Activated T-helper 1 cell treated with Interleukin-2 at 50 U/mL for 16 hours (primary cell): ENCODE measurements at places on chromosomes 12 and 14.

DNA sequence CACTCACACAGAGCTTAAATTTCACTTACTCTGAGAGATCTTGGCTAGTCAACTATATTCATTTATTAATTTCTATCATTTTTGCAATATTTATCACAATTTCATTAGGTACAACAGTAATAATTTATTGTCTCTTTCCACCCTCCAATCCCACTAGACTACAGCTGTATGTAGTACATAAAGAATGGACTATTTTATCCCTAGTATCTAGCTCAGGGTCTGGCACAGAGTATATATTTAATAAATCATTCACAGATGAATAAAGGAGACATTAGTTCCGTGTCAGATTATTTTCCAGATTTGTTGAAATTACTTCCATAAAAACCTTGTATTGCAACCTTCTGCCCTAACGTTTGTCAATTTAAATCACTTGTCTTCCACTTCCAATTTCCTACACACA, 1781.1 kb upstream of the SEL1L start:
- DNase-seq = no peak

GRCh38 chr12:85558684-85559083, 277.5 kb downstream of the RASSF9 start:
- DNase-seq = no peak

- no peak for DNase-seq
Measured at GRCh38 chr12:124493809-124494750, 73.3 kb downstream of the NCOR2 start.

GRCh38 chr14:106228541-106229158, 702.3 kb downstream of the TMEM121 start:
- no peak for DNase-seq

DNA sequence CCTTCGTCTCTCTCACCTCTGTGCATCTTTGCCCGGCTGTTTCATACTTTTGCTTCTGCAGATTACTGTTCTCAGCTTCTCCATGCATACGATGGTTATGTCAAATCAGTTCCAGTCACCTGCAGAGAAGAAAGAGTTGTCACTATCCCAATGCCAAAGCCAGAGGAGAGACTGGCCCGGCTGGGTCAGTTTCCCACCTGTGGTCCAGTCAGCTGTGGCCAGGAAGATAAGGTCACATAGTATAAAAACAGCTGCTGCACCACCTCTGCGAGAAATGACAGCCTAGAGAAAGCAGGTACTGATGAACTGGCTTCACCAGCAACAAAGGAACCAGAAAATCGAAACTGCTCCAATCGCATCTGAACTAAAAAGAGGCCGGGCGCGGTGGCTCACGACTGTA, 6.4 kb upstream of the P2RX4 start:
- no peak for DNase-seq

GRCh38 chr14:43778570-43778936, 728.5 kb downstream of the FSCB start:
- DNase-seq = no peak

DNA sequence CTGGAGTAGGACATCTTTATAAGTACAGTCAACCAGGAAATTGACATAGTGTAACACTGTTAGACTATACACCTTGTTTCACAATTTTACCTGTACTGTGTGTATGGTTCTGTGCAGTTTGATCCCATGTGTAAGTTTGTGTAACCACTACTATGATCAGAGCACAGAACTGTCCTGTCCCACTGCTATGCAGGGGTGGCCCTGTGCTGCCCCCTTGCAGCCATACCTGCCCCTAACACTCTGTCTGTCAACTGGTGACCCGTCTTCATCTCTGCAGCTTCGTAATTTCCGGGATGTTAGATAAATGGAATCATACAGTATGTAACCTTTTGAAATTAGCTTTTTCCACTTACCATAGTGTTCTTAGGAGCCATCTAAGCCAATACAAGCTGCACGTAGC, 58.7 kb upstream of the RD3L start:
- no peak for DNase-seq

DNA sequence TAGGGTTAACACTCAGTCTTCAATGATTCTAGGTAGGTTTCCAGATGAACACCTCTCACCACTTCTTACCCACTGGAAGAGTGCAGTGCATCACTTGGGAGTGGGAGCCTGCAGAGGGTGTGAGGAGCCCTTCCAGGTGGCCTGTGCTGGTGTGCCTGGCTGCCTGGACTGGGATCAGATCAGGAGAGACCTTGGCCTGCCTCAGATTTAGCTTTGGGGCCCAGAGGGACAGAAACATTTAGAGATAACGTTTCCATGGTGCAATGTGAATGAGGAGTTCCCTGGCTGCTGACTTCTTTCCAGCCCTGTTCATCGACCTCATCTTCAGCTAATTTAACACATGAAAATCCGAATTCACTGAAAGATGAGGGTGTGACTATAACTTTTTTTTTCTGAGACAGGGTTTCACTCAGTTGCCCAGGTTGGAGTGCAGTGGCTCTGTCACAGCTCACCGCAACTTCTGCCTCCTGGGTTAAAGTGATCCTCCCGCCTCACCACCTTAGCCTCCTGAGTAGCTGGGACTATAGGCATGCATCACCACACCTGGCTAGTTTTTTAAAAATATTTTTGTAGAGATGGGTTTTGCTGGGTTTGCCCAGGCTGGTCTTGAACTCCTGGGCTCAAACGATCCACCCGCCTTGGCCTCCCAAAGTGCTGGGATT, 53.6 kb downstream of the SUSD6 start:
- DNase-seq = no peak

- no peak for DNase-seq
Measured at GRCh38 chr12:92336641-92337040, 191.0 kb upstream of the BTG1 start.

- DNase-seq = no peak
Measured at GRCh38 chr12:1630133-1630826, 1.2 kb downstream of the WNT5B start.

DNA sequence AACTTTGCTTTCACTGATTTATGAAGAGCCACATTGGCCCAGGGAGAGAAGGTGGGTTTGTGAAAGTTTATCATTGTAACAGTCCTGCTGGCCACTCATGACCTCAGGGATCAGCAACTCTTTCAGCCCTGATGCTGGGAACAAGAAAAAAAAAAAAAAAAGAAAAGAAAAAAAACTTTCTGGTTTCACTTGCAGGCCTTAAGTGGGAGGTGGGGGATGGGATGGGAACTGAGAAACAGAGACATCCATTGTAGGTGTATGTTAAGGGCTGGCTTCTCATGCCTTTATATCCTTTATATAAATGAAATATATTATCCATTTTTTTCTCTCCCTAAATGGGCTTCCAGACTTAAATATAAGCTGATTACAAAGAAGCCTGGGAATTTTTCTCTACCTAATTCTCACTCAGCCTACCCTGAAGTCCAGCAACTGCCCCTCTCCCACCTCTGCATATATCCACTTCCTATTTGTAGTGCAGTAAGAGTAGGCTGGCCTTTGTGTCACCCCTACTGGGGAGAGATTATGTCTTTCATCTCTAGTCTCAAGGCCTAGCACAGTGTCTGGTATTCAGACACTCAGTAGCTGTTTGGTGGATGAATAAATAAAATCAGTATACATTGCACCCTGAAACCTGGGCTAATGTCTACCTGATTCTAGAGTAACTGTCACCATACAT, 187.1 kb downstream of the KICS2 start:
- no peak for DNase-seq

- DNase-seq = no peak
Measured at GRCh38 chr12:111444314-111444924, 38.7 kb downstream of the SH2B3 start.

GRCh38 chr14:94047581-94047980, 21.4 kb downstream of the OTUB2 start:
- DNase-seq = no peak

DNA sequence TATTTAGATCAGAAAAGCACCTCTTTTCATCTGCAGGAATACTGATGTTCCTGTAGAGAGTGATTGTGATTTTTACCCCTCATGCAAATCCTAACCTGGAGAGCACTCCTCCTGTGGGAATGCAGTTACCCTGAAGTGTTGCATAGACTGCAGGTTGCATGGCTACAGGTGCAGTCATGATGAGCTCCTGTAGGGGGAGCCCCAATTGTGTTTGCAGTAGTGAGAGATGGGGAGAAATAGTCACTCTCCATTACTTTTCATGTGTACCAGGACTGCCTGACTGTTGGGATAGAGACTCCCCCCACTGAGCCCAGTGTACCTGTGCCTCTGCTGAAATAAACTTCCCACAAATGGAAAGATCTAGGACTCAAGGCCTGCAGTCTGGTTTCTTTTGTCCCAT, 1086.5 kb downstream of the SLC6A15 start:
- DNase-seq = no peak

DNA sequence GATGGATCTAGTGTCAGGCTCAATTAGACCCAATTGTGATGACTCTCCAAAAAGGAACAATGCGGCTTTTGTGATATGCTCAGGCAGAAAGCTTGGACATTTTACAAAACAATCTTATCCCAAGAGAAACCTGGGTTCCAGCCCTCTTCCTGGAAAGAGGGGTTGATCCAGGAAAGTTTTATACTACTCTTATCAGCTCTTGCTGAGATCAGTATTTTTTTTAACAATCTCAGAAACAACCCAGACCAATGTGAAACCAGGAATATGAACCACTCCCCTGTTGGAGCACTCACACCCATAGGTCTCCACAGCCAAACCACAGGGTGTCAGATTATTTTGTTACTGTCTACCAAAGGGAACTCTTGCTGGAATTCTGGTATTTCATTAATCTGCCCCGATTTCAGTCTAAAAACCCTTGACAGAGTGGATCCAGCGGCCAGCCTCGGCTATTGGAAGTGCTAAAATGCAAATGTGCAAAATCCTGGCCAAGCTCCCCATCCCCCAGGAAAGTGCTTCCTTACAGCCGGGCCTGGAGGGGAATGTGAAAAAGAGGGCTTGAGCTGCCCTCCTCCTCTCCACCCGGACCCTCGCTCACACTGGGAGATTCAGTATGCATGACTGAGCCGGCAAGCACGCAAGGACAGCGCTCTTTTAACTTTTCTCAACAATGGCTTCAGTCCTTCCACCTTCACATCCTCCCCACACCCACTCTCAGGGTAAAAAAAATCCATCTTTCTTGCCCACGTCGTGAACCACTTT, 4.0 kb downstream of the FBXL14 start:
- no peak for DNase-seq

DNA sequence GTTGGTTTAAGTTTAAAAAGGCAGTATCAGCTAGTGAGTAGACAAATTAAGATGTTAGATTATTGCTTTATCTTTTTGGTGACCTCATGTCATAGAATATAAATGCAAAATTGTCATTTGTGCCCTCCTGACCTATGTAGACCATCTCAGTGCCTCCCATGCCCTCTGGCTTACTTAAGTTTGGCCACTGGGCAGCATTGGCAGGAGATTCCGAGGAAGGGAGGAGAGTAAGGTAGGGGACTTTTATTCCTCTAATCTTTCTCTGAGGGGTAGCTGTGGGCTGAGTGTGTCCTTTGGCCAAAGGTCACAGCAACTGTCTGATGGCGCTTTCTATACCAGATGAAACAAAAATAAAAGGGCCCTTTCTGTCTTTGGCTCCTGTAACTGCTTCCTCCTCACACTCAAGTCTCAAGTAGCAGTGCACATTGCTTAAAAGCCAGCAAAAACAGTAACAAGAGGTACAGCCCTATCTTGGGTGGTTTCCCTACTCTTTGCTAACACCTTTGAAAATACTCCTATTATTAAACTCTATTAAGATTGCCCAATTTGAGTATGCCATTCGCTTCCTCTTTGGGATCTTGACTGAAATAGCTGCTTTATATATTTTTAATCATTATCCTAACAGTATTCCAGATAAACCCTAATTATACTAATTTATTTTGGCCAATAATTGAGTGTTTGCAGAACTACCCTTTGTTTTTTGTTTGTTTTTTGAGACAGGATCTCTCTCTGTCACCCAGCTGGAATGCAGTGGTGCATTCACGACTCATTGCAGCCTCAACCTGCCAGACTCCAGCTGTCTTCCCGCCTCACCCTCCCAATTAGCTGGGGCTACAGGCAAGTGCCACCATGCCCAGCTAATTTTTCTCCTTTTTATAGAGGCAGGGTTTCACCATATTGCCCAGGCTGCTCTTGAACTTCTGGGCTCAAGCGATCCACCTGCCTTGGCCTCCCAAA, 56.5 kb upstream of the KCNH3 start:
- DNase-seq = no peak

DNA sequence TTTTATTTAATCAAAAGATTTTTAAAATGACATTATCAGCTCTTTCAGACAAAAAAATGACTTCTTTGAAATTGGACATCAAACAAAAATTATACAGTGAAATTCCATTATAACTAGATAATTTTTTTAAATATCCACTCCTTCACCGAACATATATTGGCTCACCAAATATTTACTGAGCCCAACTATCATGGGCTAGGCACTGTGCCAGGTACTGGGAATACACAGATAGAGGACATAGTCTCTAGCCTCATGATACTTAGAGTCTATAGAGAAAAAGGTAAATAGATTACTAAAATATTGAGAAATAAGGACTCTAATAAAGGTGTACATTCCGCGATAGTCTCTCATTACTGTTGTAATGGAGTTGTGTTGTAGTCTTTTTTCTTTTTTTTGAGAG, 219.9 kb downstream of the SEC23A start:
- no peak for DNase-seq

- DNase-seq = no peak
Measured at GRCh38 chr12:114764510-114764909, 80.5 kb upstream of the TBX3 start.

GRCh38 chr12:106436164-106436563, 78.6 kb downstream of the POLR3B start:
- DNase-seq = no peak

- DNase-seq = no peak
Measured at GRCh38 chr14:95296966-95297365, 22.7 kb downstream of the CLMN start.

GRCh38 chr12:84355561-84355960, 557.0 kb downstream of the SLC6A15 start:
- no peak for DNase-seq

GRCh38 chr14:37413050-37413449, 182.0 kb downstream of the FOXA1 start:
- no peak for DNase-seq

GRCh38 chr12:97572220-97572619, 109.6 kb downstream of the RMST start:
- DNase-seq = no peak

- DNase-seq = no peak
Measured at GRCh38 chr12:113474635-113475436, 3.2 kb upstream of the LHX5 start.

GRCh38 chr12:117875744-117876435, 92.9 kb downstream of the KSR2 start:
- DNase-seq = peak; percentile 17

GRCh38 chr12:120118321-120119061, 1.9 kb upstream of the RAB35 start:
- no peak for DNase-seq

- DNase-seq = no peak
Measured at GRCh38 chr12:69000074-69000473, 67.1 kb upstream of the CPM start.

- DNase-seq = peak; percentile 62
Measured at GRCh38 chr14:67487937-67488893, at the start of gene TMEM229B. TSS of gene TMEM229B (minus strand) at chr14:67488721. CDS start at chr14:67473923, 14,798 bp downstream.
